Vagina (tissue), 2 donors: ENCODE measurements at places on chromosomes 16 and 17.

DNA sequence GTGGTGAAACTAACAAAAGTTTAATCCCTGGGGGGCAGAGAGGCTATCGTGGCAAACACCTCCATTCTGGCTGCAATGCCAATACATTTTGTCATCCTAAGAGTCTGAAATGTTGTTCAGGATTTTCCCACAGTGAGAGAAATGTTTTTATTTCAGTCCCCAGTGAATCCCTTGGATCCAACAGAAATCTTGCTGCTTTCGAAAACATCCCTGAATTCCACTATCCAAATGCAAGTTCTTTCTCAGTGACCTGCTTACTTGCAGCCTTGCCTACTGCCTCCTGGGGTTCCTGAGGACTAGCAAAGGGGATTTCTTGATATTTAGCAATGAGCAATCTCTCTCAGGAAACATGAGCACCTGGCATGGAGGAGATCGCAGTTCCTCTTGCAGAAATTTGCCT, 202.1 kb upstream of the IRX3 start:
- H3K4me3 ChIP-seq, result no peak overlapping the region
- no peaks in the 10 kb centered on the region for H3K36me3 ChIP-seq
- no peaks in the 10 kb centered on the region for H3K4me1 ChIP-seq
- no peaks in the 10 kb centered on the region for H3K27me3 ChIP-seq
- H3K27ac ChIP-seq, result no peak overlapping the region

DNA sequence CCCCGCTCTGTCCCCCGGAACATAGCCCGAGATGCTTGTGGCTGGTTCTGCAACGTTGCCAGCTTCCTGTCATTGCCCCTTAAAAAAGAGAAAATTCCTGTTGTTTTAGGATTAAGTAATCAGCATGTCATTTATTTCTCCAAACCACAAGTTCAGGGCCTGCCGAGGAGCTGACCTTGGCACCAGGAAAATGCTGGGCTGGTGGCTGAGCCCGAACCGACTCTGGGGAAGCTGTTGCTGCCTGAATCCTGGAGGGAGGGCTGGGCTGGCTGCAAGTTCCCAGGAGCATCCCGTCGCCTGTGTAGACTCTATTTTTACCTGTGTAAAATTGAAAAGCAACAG, 130.9 kb upstream of the FOXF1 start:
- H3K4me1 ChIP-seq, result peaks cover 29% of the 10 kb centered on the region
- H3K36me3 ChIP-seq, result no peaks in the 10 kb centered on the region
- H3K27ac ChIP-seq, result peak overlapping the region; percentile 33
- H3K4me3 ChIP-seq, result no peak overlapping the region
- DNase-seq, result no peak

GRCh38 chr16:68823401-68824135, 19.8 kb upstream of the TANGO6 start:
- H3K4me3 ChIP-seq, result no peak overlapping the region
- H3K4me1 ChIP-seq, result no peaks in the 10 kb centered on the region
- H3K27me3 ChIP-seq, result no peaks in the 10 kb centered on the region
- no peak overlapping the region for H3K27ac ChIP-seq

GRCh38 chr17:34424814-34425491, 61.9 kb upstream of the CCL1 start:
- H3K27ac ChIP-seq, result no peak overlapping the region
- no peaks in the 10 kb centered on the region for H3K36me3 ChIP-seq
- H3K27me3 ChIP-seq, result no peaks in the 10 kb centered on the region
- no peaks in the 10 kb centered on the region for H3K4me1 ChIP-seq
- H3K4me3 ChIP-seq, result no peak overlapping the region

- H3K4me3 ChIP-seq, result peak overlapping the region; percentile 92
- peaks cover 51% of the 10 kb centered on the region for H3K4me1 ChIP-seq
- DNase-seq, result no peak
- H3K27ac ChIP-seq, result peak overlapping the region; percentile 99
- H3K36me3 ChIP-seq, result no peaks in the 10 kb centered on the region
Observed at GRCh38 chr17:18182978-18183333, 672 bp upstream of the ALKBH5 start.

DNA sequence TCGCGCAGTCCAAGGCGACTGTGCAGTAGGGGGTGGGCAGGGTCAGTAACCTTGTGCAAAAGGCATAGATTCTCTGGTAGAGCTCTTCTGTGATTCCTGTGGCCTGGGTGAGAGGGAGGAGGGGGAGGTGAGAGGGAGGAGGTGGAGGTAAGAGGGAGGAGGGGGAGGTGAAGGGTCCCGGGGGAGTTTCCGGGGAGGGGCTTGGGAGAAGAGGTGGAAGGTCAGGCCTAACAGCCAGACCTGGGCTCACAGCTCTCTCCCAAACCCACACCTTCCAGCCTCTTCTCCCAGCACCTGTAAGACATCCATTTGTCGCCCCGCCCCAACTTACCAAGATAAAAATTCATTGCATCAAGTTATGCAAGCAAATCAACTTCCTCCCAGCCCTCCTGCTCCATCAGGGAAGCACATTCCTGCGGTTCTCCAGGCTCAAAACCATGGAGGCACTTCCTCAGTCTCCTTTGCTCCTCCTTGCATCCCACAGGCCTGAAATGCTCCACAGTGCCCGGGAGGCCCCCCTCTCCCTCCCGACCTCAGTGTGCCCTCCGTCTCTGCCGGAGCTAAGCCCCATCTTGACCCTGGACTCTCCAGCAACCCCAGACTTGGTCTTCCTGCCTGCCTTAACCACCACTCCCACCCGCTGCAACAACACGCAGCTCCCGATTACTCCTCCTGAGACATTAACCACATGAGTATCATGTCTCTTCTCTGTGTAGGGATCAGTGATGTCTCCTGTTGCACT, 30.5 kb downstream of the PIK3R6 start:
- no peak overlapping the region for H3K4me3 ChIP-seq
- H3K27ac ChIP-seq, result no peak overlapping the region
- peak; percentile 52 for DNase-seq
- no peaks in the 10 kb centered on the region for H3K36me3 ChIP-seq

DNA sequence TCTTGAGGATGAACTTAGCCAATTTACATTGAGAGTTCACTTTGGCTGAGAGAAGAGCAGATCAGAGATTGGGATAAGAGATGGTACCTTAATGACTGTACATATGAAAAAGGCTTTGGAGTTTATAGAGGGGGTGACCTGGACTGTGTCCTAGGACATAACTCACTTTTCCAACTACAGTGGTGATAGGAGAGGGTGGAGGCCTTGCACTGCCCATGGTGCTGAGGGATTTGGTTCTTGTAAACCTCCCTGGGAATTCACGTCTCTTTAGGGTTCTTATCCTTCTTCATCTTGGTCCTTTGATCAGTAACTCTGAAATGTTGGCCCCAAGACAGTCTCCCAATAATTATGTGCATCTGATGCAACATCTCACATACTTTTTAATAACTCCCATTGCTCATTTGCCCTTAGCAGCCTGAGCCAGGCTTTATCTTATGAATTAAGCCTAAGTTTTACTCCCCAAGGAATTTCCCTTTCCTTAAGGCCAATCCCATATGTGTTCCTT, at the start of gene OR4D1:
Gene OR4D1 (plus strand): TSS at position 455 of the 505 bp plus-strand sequence. CDS start 6,770 bp downstream, outside the sequence.
- H3K4me3 ChIP-seq, result no peak within 1 kb of the TSS
- no peak for DNase-seq
- no peaks in the 10 kb centered on the region for H3K27me3 ChIP-seq
- no peaks in the 10 kb centered on the region for H3K4me1 ChIP-seq
- no peaks in the 10 kb centered on the region for H3K36me3 ChIP-seq

DNA sequence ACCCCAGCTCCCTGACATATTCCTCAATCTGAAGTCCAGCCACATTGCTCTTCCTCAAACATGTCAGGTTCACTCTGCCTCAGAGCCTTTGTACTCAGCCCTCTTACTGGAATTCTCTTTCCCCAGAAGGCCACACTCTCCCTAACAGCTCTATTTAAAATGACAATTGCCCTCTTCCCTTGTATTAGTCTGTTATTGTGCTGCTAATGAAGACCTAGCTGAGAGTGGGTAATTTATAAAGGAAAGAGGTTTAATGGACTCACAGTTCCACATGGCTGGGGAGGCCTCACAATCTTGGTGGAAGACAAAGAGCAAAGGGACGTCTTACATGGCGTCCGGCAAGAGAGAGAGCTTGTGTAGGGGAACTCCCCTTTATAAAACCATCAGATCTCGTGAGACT, 46.0 kb downstream of the HS3ST2 start:
- no peaks in the 10 kb centered on the region for H3K36me3 ChIP-seq
- no peak overlapping the region for H3K27ac ChIP-seq
- no peaks in the 10 kb centered on the region for H3K4me1 ChIP-seq
- no peaks in the 10 kb centered on the region for H3K27me3 ChIP-seq
- no peak for DNase-seq

DNA sequence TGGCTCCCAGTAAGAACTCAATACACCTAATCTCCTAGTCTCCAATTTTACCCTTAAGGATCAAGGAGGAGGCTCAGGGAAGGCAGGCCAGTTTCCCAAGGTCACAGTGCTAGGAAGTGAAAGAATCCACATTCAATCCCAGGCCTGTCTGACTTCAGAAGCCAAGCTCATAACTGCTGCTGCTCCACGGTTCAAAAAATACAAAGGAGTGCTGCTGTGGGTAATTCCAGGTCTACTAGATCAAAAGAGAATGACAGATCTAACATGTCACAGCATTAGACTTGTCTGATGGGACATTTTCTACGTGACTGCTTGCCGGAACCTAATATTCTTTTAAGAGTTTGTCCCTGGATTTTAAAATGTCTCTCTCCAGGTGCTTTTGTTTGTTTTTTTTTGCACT, 48.8 kb upstream of the IRX6 start:
- H3K27ac ChIP-seq, result no peak overlapping the region
- H3K27me3 ChIP-seq, result no peaks in the 10 kb centered on the region
- no peaks in the 10 kb centered on the region for H3K36me3 ChIP-seq
- no peak for DNase-seq
- no peaks in the 10 kb centered on the region for H3K4me1 ChIP-seq

- no peaks in the 10 kb centered on the region for H3K36me3 ChIP-seq
- H3K4me3 ChIP-seq, result no peak within 1 kb of the TSS
- H3K27me3 ChIP-seq, result no peaks in the 10 kb centered on the region
- no peak for DNase-seq
Observed at GRCh38 chr17:10549096-10549842, at the start of gene MYH2. Gene MYH2 (minus strand): TSS chr17:10549658. CDS start chr17:10547920, 1,738 bp downstream.

- H3K36me3 ChIP-seq, result no peaks in the 10 kb centered on the region
- no peak overlapping the region for H3K4me3 ChIP-seq
- no peak overlapping the region for H3K27ac ChIP-seq
- H3K27me3 ChIP-seq, result no peaks in the 10 kb centered on the region
- no peak for DNase-seq
- no peaks in the 10 kb centered on the region for H3K4me1 ChIP-seq
Observed at GRCh38 chr17:34762078-34762477, 182.7 kb downstream of the TMEM132E start.

DNA sequence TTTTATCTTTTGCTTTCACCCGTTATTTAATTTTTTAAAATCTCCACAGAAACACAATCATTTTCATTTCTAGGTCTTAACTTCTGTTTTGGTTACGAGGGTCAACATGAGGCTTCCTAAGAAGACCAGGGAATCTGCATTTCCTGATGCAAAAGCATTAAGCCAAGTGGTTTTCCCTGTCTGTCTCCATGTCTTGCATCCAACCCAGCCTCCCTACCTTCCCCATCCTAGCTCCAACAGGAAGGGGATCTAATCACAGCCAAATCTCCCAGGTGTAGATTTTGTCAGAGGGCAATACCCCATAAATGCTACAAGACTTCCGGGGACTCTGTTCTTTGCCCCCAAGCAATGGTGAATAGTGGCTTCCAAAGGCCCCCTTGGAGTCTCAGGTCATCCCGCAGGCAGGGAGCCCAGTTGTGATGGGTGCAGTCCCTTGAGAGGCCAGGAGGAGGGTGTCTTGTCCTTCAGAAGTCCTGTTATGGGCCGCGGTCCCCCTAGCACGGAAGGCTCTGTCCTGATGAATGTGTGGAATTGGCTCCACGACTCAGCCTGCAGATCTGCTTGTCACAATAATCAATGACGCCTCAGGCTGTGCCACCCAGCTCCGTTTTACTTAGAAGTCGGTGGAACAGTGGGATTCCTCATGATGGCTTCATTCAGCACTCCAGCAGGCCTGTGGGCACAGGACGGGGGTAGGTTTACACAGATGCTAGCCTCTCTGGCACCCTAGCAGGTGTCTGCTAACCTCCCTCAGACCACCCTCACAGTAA, 141.1 kb downstream of the RGS9 start:
- H3K4me1 ChIP-seq, result no peaks in the 10 kb centered on the region
- H3K27ac ChIP-seq, result no peak overlapping the region
- H3K36me3 ChIP-seq, result no peaks in the 10 kb centered on the region
- no peaks in the 10 kb centered on the region for H3K27me3 ChIP-seq

DNA sequence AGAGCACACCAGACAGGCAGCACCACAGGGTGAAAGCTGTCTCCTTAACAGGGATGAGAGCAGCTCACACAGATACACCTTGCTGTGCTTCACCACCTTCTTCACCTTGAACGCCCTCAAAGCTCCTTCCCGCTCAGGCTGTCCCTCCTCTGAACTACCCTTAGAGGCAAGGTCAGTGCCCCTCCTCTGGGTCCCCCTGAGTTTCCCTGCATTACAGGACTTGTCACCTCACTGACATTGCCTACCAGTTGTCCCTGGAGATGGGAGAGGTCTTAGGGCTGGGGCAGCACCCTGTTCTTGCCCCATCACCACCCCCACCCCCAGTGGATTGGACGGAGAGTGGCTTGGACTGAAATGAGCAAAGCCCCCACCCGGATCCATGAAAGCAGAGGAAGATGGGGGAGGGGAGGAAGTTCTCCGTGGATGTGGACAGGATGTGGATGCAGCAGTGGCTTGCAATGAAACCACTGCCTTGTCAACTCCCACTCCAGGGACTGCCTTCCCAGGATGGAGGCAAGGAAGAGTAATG, 73.2 kb upstream of the CDH5 start:
- no peaks in the 10 kb centered on the region for H3K4me1 ChIP-seq
- H3K36me3 ChIP-seq, result no peaks in the 10 kb centered on the region
- no peak overlapping the region for H3K27ac ChIP-seq
- no peaks in the 10 kb centered on the region for H3K27me3 ChIP-seq
- peak; percentile 81 for DNase-seq
- no peak overlapping the region for H3K4me3 ChIP-seq

DNA sequence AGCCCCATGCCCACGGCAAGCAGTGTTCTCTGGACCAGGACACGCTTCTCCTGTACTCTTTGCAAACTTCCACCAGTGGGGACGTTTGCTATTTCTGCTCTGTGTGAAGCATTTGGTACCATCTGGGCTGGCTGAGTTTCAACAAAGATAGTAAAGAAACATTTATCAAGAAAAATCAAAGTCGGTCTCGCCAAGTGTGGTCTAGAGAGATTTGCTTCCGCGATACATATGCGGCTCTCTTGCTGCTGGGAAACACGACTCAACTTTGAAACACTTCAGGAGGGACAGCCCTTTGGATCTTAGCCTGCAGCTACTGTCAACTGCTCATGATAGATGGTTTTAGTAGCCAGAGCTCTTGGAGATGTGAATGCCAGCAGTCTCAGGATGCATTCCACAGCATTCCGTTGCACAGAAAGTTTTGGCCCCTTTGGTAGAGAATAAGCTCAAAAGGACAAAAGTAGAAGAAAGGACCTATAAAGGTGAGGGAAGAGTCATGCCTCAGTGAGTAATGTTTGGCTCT, 168.2 kb upstream of the CACNG3 start:
- no peak overlapping the region for H3K27ac ChIP-seq
- no peak for DNase-seq
- no peaks in the 10 kb centered on the region for H3K4me1 ChIP-seq
- H3K27me3 ChIP-seq, result no peaks in the 10 kb centered on the region
- H3K4me3 ChIP-seq, result no peak overlapping the region

GRCh38 chr17:3888343-3889171, 4.3 kb downstream of the CAMKK1 start:
- H3K4me1 ChIP-seq, result peaks cover 79% of the 10 kb centered on the region
- no peaks in the 10 kb centered on the region for H3K27me3 ChIP-seq
- no peak for DNase-seq
- peak overlapping the region; percentile 96 for H3K27ac ChIP-seq
- peak overlapping the region; percentile 11 for H3K4me3 ChIP-seq
